Glutamatergic neuron (in vitro differentiated cells): ENCODE measurements at places on chromosomes 11 and 22.
A peak's percentile ranks its signal among the peaks of the same experiment; 100 is the strongest.

- DNase-seq: no peak
- H3K4me1 ChIP-seq: no peaks in the 10 kb centered on the region
- H3K4me3 ChIP-seq: no peak overlapping the region
- no peaks in the 10 kb centered on the region for H3K36me3 ChIP-seq
- H3K27ac ChIP-seq: no peak overlapping the region
These were observed 53.1 kb downstream of the GGTLC2 start for GRCh38 chr22:22697377-22698117.

GRCh38 chr11:78274739-78275138 is 86.0 kb downstream of the USP35 start:
- peaks cover 6% of the 10 kb centered on the region for H3K4me1 ChIP-seq
- peaks cover 31% of the 10 kb centered on the region for H3K36me3 ChIP-seq
- peaks cover 4% of the 10 kb centered on the region for H3K27me3 ChIP-seq
- no peak for DNase-seq
- no peak overlapping the region for H3K27ac ChIP-seq

GRCh38 chr11:45930031-45930794 is 7.8 kb downstream of the LARGE2 start:
- H3K4me3 ChIP-seq: no peak overlapping the region
- no peak for DNase-seq
- H3K36me3 ChIP-seq: peaks cover 5% of the 10 kb centered on the region
- peaks cover 8% of the 10 kb centered on the region for H3K27me3 ChIP-seq
- H3K4me1 ChIP-seq: peaks cover 10% of the 10 kb centered on the region

GRCh38 chr11:120660024-120660565 is 148.5 kb downstream of the GRIK4 start:
- peaks cover 24% of the 10 kb centered on the region for H3K4me1 ChIP-seq
- no peaks in the 10 kb centered on the region for H3K36me3 ChIP-seq
- peak; percentile 63 for DNase-seq
- peaks cover 3% of the 10 kb centered on the region for H3K27me3 ChIP-seq

- peak overlapping the region; percentile 53 for H3K27ac ChIP-seq
- no peaks in the 10 kb centered on the region for H3K27me3 ChIP-seq
- no peaks in the 10 kb centered on the region for H3K4me1 ChIP-seq
- H3K36me3 ChIP-seq: peaks cover 8% of the 10 kb centered on the region
These were observed 84.1 kb downstream of the PARVA start for GRCh38 chr11:12461516-12461915.

DNA sequence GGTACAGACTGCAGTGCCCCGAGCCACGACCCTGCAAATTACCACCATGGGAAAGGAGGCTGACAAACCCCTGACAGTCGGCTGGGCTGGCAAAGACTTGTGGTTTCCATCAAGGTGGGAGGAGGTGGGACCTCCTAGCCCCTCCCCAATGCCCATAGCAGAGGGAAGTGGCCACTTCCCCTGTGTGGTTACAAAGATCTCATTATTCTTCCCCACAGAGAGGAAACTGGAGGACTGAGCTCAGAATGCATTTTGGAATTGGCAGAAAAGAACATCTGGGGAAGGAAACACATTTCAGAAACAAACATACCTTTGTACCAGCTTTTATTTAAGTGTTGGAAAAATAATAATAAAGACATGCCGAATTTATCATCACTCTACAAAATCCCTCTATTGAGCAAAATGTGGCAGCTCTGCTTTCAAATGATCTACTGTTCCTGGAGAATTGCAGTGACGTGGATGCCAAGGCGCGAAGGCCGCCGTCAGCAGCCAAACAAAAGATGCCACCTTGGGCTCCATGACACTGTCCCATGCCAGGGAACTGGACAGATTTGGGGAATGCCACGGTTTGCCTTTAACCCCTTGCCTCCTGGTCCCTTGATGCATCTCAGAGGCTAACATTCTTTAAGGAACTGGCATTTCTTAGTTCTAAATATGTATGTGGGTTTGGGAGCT is 169.6 kb downstream of the CRYBB2 start:
- no peak overlapping the region for H3K4me3 ChIP-seq
- H3K4me1 ChIP-seq: peaks cover 22% of the 10 kb centered on the region
- H3K27ac ChIP-seq: no peak overlapping the region
- H3K27me3 ChIP-seq: peaks cover 6% of the 10 kb centered on the region
- DNase-seq: no peak
- H3K36me3 ChIP-seq: no peaks in the 10 kb centered on the region
